Panc1 (cell line): ENCODE measurements at places on chromosomes 16 and 17.

DNA sequence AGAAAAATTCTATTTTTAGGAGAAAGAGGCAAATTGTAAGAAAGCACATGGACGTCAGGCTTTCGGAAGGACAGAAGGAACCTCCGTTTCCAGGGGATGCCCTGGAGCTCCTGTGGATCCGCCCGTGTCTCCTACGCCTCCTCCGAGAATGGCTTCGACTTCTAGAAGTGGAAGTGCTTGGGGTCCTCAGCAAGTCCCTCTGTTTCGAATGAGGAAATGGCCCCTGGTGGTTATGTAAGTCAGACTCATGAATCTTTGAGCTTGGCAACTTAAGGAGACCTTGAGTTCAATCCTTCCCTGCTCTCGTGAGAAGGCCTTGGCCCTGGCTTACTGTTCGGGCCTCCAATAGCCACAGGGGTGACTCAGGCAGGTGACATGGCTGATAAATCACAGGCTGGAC is 38.9 kb downstream of the COX4I1 start:
- DNase-seq: no peak

DNA sequence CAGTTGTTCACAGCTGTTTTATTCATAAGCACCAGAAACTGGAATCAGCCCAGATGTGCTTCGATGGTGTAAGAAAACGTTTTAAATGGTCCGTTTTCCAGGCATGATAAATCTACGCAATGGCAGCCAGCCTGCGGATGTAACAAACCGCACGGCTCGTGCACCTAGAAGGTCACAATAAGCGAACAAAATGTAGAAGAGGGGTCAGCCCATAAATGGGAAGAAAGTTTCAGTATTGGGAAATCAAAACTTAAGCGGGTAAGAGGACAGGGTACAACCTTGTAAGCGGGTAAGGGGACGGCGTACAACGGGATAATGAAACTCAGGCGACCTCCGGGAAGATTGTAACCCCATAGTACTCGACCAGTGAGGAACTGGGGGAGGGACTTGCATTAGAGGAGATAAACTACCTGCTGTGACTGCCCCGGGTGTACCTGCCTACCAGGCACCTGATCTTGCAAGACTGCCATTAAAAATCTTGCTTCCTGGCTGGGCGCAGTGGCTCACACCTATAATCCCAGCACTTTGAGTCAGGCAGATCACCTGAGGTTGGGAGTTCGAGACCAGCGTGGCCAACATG is 66.6 kb downstream of the ANKRD11 start:
- DNase-seq: no peak

GRCh38 chr17:64066716-64067115 is 46.3 kb upstream of the ICAM2 start:
- DNase-seq: no peak

- no peak for DNase-seq
Measured at GRCh38 chr16:9033125-9033830, 58.2 kb upstream of the HAPSTR1 start.
